ENCODE measurements at places on chromosomes 6 and 20.

GRCh38 chr6:155528982-155529453, 73.4 kb upstream of the NOX3 start:
- no peak for DNase-seq

DNA sequence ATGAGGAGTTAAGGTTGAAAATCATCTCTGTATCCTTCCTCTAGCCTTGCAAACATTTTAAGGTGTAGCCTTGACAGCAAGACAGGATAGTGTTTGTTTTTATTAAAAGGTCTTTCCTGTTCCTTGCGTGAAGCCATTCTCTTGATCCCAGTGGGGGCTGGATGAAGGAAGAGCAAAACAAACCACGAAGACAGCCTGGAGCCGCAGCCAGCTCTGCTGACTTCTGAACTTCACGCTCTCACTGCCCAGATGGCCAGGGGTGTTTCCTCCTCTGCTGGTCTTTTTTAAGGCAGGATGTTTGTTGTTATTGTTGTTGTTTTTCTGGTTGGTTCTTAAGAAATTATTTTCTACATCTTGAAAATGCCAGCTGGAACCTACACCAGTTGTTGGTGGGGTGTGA, 156.4 kb downstream of the MTHFD1L start:
- no peak for DNase-seq

- no peak for DNase-seq
Measured at GRCh38 chr6:44430326-44430725, 42.8 kb downstream of the CDC5L start.

GRCh38 chr20:680638-681187, 5.1 kb upstream of the SCRT2 start:
- no peak for DNase-seq

- no peak for DNase-seq
Measured at GRCh38 chr6:45946352-45946751, 69.3 kb downstream of the CLIC5 start.

- no peak for DNase-seq
Measured at GRCh38 chr6:42740725-42741124, 5.2 kb downstream of the TBCC start.

Measured in coronary artery (tissue), 2 donors.